Daoy (cell line): ENCODE measurements at places on chromosomes 4 and X.

GRCh38 chr4:26322346-26322745 is 1.5 kb downstream of the RBPJ start:
- DNase-seq = no peak

DNA sequence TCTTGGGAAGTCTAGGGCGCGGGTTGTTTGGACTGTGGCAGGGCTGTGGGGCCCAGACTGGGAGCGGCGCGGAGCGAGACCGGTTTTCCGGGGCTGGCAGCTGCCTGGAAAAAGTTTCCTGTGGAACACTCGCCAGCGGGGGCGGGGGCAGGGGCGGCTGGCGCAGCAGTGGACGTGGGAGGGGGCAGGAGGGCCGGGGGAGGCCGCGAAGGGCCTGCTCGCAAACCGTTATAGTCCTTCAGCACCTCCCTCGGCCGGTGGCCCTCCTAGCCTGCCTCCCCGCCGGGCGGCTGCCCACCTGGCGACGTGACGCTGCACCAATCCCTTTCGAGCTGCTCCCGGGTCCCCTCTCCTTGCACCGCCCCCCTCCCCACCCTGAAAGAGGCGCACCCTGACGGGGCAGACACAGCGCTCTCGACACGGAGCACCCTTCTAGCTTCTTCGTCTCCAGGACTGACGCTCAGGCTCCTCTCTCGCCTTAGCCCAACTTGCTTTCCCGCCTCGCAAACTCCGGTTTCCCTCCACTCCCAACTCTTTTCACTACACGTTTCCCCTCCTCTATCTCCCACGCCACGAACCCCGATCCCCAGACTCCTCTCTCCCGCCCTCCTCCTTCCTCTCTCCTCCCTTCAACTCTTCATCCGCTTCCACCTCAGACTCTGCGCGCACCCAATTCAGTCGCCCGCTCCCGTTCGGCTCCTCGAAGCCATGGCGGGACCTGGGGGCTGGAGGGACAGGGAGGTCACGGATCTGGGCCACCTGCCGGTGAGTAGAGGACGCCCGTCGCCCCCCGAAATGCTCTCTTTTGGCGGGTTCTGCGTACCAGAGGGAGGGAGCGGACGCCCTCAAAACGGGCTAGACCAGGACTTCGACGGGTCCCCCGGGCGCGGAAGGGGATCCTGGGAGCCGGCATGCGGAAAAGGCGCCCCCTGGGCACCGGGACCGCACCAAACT is at the start of gene NRK:
Gene NRK, plus strand, starts transcription at position 402 of the 954 bp plus-strand sequence. Its CDS starts 307 bp downstream, at position 709.
- DNase-seq = peak; percentile 53

- DNase-seq = no peak
Measured at GRCh38 chrX:52585892-52586291, 68.8 kb downstream of the SSX7 start.

DNA sequence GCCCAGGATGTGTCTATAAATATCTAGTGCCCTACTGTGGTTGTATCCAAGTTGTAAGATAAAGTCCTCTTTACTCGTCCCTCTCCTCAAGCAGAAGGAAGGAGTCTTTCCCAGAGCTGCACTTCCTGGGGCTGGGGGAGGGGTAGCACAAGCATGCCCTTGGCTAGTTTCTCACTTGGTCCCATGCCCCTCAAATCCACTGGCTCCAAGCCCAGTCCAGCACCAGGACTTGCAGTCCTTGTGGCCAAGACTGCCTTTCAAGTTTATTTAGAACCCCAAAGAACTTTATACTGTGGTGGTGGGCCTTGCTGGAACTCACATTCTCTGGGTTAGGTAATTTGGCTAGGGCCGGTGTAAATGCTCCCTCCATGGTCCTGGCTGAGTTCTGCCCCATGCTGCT is 43.2 kb upstream of the SLC10A4 start:
- no peak for DNase-seq

GRCh38 chr4:40960941-40961340 is 211.2 kb downstream of the NSUN7 start:
- no peak for DNase-seq

DNA sequence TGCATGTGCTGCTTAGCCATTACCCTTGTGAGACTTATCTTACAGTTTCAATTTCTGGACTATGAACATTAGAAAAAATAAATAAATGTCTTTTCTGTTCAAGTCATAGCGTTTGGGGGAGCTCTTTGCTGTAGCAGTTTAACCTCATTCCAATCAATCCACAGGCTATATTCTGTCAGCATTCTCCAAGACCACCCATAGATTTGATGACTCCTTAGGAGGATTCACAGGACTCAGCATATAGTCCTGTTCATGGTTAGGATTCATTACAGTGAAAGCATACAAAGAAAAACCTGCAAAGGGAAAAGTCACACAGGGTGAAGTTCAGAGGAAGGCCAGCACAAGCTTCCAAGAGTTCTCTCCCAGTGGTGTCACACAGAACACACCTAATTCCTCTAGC is 180.5 kb downstream of the ADAMTS3 start:
- no peak for DNase-seq

DNA sequence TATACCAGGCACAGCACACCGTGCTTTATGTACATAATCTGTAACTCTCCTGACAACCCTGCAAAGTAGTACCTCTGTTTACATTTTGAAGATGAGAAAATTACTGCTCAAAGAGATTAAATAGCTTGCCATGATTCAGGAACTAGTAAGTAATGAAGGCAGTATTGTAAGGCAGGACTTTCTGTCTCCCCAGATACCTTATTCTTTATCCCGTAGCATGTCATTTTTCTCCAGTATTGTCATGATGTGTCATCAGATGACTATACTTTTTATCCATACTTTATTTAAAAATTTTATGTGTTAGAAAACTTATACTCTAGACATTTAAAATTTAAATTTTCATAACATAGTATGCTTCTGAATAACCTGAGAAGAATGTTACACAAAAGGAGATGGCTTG is 188.3 kb upstream of the NUDT6 start:
- DNase-seq = no peak

DNA sequence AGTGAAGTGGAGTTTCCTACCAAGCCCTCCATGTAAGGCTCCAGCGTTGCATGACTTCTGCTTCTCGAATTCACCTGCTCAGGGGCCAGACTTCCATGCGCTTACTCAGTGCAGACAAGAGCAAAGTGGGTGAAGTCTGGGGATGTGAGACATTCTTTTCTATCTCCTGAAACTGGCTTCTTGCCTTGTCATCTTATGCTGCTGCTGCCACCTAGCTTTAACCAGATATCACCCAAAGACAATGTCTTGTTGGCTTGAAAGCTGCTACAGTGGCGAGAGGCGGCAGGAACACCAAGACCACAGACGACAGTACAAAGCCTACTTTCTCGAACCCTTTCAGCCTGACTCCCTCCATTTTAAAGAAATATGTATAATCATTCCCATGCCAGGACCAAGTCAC is 103.6 kb upstream of the ADGRG2 start:
- DNase-seq = peak; percentile 10

DNA sequence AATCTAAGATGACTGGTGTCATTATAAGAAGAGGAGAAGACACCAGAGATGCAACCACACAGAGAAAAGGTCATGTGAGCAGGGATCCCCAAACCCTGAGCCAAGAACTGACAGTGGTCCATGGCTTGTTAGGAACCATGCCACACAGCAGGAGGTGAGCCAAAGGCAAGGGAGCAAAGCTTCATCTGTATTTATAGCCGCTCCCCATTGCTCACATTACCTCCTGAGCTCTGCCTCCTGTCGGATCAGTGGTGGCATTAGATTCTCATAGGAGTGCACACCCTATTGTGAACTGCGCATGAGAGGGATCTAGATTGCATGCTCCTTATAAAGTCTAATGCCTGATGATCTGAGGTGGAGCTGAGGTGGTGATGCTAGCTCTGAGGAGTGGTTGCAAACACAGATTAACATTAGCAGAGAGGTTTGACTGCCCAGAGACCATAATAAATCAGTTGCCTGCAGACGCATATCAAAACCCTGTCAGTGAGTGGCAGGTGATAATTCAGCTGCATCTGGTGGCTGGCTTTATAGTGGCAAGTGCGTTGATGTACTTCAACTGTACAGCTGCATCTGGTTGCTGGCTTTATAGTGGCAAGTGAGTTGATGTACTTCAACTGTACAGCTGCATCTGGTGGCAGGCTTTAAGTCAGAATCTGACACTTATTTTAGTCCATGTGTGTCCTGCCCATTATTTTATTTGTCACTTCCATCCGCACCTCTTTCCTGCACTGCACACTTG is 19.8 kb upstream of the CXCL2 start:
- DNase-seq = no peak

DNA sequence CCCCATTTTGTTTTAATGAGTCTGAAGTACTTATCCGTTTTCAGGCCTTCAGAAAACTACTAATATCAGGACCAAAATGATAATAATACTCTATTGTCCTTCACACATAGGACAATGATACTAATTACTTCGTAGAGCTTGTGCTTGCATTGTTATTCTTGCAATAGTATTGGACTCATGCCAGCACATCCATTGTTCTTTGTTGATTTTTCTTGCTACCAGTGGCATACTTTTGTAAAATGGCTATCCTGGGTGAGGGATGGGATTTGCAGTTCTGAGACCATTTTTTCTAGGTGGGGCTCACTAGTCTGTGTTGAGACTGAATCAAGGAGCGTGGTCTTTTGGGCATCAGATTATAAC is 195.3 kb downstream of the MAML3 start:
- DNase-seq = no peak

DNA sequence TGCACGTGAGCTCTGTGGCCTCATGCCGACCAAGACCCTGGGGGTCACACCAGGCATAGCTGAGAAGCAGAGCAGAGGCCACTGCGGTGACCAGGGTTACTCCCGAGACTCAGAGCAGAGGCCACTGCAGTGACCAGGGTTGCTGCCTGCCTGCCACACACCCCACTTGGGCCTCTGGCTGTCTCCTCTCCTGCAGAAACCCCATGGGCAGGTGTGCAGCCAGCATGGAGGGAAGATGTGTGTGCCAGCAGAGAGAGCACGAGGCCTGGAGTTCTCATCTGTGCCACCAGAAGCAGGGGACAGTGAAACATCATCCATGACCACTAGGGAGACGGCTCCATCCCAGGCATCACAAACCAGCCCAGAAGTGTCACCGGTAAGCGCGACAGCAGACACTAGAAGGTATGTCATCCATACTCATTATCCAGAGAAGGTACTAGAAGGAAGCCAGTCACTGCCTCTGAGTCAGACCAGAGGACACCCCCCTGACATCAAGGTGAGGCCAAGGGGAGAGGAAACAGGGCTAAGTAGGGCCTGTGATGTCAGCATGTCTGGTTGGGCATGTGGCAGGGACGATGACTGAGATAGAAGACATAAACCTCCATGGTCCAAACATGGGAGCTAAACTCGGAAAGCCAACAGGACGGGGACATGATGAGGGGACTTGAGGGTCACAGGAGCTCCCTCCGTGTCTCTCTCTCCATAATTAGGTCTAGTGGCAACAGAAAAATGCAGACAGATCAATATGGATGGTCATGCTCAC is 24.2 kb upstream of the SPON2 start:
- DNase-seq = peak; percentile 1

GRCh38 chr4:74608151-74608949 is 163.4 kb downstream of the AREG start:
- no peak for DNase-seq

DNA sequence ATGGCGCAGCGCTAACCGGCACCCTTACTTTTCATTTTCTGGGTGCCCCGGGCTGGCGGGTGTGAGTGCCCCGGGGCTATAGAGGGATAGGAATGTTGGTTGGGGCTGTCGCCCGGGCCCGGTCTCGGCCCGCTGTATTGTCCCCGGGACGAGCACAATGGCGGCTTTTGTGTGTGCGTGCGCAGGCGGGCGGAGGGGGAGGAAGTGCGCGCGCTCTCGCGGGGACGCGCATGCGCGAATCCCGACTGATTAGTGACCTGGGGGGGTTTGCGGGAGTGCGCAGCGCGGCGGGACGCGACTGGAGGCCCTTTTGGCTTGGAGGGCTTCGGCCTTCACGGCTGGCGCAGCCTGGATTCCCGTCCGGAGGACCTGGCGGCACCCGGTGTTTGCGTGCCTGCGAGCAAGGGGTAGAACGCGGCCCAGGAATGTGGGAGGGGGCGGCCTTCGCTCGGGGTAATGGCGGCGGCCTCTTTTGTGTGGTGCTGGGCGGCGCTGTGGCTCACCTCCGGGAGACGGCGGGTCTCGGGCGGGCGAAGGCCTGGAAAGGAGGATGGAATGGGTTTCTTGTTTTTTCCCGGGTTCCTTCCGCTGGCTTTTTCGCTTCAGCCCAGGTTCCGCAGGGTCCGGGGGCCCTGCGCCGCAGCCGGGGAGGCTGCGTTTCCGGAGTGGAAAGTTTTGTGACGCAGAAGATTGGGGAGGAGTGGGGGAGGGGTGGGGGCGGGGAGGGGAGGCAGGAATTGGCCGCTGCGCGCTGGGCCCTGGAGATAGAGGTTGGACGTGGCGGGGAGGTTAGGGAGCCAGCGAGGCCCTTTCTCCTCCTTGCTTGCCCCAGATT is 618 bp downstream of the DDX3X start:
- DNase-seq = peak; percentile 72

DNA sequence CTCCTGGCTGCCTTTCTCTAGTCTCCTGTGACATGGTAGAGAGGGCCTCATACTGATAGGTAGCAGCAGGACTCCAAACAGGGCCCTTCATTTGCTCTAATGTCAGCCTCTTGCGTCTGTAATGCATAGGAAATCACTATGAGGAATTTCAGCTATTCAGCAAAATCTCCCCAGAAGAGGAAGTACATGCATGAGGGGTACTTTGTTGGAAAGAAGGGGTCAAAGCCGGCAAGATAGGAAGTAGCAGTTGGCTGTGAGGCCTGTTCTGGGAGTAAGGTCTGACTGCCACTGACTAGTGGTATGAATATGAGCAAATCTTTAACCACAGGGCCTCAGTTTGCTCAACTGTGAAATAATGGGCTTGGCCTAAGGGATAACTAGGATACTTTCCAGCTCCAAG is 283.2 kb downstream of the ARHGAP10 start:
- no peak for DNase-seq

DNA sequence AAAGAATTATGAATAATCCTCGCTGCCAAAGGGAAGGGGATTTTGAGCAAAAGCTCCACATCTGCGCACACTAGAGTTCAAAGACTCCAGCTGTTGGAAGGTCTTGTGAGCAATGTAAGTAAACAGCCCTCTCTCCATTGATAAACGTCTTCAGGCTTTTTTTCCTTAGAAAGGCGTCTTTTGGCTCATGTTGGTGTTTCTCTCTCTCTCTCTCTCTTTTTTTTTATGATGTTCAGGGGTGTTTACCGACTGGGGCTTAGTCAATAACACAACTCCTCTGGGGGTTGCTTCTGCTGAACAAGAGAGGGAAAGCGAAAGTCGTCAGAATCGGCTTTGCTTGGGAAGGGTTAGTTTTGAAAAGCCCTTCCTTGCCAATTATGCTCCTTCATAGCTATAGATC is 53.2 kb upstream of the C1QTNF7 start:
- DNase-seq = no peak

DNA sequence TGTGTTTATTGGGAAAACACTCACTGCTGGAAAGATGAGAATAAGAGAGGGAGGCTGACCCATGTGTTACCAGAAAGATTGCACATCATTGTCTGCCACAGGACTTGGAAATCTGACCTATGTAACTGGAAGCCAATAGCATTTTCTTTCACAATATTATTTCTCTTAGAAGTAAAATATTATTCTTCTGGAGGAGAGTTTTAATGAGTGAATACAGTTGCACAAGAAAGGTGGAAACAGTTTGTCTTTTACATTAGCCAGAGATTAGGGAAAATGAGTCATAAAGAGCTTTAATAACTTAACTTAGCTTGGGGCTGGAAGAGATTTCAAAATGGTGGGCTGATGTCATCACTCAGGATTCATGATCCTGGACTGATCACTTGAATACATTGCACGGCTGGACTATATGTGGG is 31.5 kb upstream of the LNX1 start:
- DNase-seq = no peak
